ENCODE measurements at places on chromosomes 11 and 22.

DNA sequence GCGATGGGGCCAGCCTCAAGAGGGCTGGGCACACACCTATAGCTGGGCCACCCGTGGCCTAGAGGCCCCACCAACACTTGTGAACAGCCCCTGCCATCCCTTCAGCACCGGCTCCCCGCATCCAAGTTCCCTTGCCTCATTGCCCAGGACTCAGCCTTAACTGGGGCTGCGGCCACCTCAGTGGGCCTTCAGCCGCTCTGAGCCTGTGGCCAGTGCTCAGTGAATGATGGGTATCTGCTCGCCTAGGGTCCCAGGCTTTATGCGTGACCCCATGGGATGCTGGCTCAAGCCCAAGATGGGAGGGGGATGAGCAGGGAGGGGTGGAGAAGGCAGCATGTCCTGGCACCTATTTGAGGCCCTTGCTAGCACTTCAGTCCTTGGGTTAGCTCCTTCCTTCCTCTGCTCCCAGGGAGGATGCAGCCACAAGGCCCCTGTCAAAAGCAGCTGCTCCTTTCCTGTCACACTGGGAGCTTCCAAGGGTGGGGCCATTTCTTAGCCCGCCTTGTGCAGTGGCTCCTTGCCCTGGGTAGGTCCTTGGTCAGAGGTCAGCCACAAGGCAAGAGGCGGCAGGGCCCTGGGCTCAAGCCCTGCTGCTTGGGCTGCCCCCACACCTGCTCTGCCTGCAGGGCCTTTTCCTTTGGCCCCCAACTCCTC is 31.8 kb downstream of the GNAZ start:
- DNase-seq, result no peak

GRCh38 chr11:44556735-44557409 is 8.6 kb upstream of the CD82 start:
- peak; percentile 67 for DNase-seq

DNA sequence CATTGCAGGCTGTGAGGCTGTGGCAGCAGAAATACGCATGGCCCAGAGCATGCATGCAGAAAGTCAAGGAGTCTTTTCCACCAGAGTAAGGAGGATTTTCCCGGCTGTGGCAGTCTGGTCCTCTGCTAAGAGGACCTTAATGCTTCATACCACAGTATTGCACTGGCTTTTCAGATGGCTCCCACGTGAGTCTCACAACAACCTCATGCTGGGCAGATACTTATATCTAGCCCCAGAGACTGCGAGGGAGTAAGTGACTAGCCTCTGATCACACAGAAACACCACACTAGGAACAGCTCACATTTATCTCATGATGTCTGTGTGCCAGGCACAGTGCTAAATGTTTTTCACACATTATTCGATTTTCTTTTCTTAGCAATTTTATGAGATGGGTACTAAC is 8.0 kb downstream of the CRY2 start:
- no peak for DNase-seq

DNA sequence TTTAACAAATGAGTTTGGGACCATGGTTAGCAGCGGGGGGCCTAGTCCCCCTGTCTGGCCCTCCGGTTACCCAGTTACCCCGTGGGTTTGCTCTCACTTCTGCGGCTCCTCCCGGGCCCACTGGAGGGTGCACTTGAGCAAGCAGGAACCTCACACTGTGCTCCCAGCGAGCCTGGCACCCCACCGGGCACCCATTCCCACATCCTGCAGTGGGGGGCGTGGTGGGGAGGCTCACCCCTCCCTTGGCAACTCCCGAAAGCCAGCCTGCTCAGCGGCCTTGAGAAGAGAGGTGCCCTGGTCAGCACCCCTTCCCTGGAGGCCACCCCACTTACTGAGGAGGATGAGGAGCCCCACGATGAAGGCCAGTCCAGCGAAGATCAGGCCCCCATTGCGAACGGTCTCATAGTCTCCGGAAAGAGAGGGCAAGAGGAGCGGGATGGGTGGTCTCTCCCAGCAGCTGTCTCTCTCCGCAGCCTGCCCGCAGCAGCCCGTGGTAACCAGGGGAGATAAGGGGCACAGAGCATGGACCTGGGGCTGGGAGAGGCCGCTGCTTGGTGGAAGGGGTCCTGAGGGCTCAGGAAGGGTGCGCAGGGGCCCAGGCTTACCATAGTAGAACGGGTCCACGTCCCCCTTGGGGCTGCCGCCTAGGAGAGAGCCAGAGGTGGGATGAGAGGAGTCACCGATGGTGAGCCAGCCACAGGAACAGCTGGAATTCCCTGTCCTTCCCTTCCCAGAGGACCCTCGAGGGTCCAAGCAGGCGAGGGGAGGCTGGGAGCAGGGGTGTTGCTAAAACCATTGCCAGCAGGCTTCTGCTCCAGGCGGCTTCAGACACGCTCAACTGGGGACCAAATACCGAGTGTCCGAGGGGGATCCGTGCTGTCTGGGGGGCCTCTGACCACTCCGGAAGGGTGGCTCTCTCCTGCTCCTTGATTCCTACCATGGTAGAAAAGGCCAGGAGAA is 2.2 kb downstream of the FXYD2 start:
- DNase-seq, result peak; percentile 65

DNA sequence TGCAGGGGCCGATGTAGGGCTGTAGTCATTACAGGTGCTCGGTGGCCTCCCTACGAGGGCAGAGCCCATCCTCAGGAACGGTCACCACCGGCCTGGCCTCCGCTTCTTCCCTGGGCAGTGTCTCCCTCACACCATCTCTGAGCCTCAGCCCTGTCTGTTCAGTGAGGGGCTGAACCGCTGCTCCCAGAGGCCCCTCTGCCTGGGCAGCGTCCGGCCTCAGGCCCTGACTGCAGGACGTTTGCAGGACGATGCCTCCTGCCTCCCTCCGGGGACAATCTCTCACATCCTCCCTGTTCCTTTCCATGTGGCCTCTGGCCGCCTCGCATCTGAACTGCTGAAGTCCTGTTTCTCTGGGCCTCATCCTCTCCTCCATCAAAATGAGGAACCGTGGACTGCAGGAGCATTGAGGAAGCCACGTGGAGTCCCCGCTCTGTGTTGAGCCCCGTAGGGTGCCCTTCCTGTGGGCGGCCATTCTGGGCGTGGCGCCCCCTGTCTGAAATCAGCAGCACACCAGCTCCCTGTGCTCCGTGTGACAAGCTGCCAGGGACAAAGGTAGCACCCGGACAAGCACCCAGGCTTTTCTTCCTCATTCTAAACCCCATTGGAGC is 933.5 kb downstream of the BRD1 start:
- peak; percentile 53 for DNase-seq

DNA sequence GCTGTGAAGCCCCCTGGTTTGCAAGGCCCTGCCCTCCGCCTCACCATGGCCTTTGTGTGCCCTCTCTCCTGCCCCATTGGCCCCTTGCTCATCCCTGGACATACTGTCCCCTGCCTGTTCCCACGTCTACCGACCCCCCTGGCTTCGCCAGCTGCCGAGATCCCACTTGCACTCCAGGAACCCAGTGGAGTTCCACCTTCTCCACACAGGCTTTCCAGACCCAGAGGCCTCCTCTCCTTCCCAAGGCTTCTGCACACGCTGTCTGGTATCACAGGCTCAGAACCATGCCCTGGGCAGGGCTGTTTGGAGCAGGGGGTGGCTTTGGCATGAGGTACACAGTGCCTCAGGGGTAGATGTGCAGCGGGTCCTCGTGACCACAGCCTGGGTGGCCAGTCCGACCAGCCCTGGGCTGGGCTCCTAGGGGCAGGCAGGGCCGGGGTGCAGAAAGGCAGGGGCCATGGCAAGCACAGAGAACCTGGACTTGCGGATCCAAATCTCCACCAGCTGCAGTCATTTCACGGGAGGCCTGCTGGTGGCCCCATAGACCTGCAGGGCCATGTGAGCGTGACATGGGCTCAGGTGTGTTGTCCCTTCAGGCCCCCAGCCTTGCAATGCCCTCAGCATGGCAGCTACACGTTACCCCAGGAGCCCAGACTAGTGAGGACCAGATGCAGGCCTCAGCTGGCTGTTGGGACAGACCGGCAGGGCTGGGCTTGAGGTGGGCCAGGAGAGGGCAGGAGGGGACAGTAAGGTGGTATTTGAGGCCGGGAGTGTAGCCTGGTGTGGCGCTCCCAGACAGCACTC is 9.5 kb downstream of the GRK2 start:
- no peak for DNase-seq

DNA sequence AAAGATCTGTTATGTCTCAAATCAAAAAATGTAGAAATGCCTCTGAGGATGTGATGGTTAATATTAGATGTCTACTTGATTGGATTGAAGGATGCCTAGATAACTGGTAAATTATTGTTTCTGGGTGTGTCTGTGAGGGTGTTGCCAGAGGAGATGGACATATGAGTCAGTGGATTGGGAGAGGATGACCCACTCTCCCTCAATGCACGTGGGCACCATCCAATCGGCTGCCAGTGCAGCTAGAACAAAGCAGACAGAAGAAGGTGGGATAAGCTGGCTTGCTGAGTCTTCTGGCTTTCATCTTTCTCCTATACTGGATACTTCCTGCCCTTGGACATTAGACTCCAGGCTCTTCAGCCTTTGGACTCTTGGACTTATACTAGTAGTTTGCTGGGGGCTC is 430.3 kb downstream of the SOX6 start:
- no peak for DNase-seq

DNA sequence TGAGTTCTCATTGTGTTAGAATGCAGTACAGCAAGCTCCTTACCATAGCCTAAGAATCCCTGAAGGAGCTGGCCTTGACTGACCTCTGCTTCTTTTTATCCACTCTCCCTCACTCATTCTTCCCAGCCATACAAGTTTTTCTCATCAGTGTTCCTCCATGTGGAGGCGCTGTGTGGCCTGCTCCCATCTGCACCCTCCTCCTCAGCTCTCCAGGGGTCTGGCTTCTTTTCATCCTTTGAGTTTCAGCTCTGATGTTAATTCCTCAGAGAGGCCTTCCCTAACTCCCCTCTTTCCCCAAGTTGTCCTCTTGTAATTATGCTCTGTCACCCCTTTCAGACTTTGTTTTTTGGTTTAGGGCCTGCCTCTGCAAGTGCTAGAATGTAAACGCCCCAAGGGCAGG is 144.8 kb downstream of the WNT7B start:
- DNase-seq, result peak; percentile 52

- no peak for DNase-seq
Measured at GRCh38 chr22:30821863-30822215, 127.2 kb downstream of the OSBP2 start.

GRCh38 chr11:71543866-71544265 is 4.4 kb upstream of the KRTAP5-9 start:
- DNase-seq, result no peak

- no peak for DNase-seq
Measured at GRCh38 chr11:46984987-46985386, 48.4 kb downstream of the CSTPP1 start.

DNA sequence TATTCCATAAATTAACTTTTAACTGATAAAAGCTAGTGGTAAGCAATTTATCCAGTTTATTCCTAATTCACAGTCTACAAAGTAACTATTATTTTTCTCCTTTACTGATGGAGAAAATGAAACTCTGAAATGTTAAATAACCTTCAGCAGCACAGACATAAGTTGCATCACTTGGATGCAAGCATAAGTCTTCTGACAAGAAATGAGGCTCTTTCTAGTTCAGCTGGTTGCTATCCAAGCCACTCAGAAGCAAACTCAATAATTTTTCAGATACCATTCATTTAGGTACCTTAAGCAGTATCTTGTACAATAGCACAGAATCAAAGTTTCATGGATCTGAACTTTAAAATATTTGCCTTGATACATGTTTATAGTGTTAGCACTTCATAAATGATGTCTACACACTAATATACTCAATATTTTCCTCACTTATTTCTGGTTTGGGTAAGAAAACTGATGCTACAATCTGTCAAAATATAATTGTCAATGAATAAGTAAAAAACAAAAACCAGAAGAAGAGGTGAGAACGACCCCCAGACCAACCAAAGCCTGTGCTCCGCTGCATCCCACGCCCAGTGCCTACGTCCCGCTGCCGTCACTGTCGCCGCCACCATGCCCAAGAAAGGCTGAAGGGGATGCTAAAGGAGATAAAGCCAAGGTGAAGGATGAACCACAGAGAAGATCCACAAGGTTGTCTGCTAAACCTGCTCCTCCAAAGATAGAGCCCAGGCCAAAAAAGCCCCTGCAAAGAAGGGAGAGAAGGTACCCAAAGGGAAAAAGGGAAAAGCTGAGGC is 18.1 kb downstream of the FAM168A start:
- DNase-seq, result no peak

- no peak for DNase-seq
Measured at GRCh38 chr11:64538501-64538951, 52.5 kb upstream of the SLC22A12 start.

DNA sequence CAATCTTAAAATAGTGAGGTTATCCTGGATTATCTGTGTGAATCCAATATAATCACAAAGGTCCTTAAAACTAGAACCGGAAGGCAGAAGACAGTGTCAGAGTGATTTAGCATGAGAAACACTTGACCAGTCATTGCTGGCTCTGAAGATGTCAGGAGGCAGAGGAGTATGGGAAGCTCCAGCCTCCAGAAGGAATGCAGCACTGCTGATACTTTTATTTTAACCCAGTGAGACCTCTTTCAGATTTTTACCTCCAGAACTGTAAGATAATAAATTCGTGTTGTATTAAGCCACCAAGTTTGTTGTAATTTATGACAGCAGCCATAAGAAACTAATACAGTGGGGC is 134.4 kb upstream of the ZC3H12C start:
- no peak for DNase-seq

DNA sequence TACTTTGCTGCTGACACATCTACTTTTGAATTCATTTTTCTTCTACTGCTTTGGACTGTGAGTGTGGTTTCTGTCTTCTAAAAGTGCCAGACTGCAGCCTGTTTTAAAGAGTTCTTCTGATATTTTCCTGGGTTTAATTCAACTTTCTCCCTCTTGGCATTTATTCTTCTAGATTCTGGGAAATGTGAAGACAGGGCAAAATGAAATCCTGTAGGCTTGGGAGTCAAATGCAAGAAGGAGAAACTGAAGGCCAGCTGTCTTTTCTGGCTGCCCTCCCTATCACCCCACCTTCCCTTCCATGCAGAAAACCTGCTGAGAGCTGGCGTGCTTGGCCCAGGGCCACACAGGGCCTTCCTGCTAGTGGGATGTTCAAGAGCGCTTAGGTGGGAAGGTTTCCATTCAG is 7.6 kb downstream of the ZNF70 start:
- no peak for DNase-seq

GRCh38 chr11:107720303-107720774 is 8.5 kb upstream of the SLN start:
- no peak for DNase-seq

DNA sequence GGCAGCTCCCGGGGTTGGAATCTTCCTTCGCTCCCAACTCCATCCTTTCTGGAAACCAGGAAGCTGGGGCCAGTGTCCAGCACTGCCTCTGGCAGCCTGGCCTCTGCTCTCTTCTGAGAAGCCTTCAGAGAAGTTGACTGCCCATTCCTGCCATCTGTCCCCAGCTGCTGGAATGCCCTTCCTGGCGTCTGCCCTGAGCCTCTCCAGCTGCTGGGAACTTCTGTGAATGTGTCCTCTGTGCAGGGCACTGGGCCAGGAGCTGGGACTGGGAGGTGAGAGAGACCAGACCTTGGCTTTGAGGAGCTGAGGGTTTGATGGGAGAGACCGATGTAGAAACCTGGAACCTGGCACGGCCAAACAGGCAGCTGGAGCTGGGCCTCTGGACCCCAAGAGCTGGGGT is 5.9 kb upstream of the SOX10 start:
- DNase-seq, result no peak
